ENCODE measurements at places on chromosomes 4 and X.

DNA sequence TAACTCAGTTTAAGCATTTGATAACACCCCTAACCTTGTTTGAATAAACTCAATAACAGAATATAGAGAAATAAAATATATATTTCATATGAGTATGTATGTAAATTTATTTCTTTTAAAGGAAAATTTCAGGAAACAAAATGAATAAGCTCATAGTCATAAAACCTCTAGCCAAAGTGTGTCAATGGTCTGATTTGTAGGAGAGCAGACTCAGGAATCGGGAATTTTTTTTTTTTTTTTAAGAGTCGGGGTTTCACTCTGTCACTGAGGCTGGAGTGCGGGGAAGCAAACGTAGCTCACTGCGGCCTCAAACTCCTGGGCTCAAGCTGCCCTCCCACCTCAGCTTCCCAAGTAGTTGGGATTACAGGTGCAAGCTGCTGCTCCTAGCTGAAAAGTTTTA lies 2.4 kb downstream of the PKD2 start:
- no peak for DNase-seq

DNA sequence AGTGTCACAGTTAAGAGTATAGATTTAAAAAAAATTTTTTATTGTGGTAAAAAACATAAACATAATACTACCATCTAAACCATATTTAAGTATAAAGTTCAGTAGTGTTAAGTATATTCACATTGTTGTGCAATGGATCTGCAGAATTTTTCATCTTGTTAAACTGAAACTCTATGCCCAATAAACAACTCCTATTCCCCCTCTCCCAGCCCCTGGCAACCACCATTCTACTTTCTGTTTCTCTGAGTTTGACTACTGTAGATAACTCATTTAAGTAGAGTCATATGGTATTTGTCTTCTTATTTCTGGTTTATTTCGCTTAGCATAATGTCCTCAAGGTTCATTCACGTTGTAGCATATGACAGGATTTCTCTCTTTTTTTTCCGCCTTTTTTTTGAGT lies 112.4 kb downstream of the PTTG2 start:
- DNase-seq = no peak

GRCh38 chr4:124032035-124032434 lies 635.4 kb downstream of the SPRY1 start:
- no peak for DNase-seq

- DNase-seq = no peak
These were observed 25.2 kb downstream of the LEF1 start for GRCh38 chr4:108143515-108143914.

GRCh38 chr4:8316911-8317351 lies 47.4 kb downstream of the HTRA3 start:
- DNase-seq = no peak

DNA sequence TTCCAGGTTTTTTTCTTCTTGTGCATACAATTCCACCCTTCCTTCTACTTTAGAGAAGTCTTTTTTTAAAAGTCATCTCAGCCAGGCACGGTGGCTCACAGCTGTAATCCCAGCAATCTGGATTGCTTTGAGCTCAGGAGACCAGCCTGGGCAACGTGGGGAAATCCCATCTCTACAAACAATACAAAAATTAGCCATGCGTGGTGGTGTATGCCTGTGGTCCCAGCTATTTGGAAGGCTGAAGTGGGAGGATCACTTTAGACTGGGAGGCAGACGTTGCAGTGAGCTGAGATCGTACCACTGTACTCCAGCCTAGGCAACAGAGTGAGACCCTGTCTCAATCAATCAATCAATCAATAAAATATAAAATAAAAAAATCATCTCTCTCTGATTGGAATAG lies 14.8 kb downstream of the ELOVL6 start:
- DNase-seq = no peak

DNA sequence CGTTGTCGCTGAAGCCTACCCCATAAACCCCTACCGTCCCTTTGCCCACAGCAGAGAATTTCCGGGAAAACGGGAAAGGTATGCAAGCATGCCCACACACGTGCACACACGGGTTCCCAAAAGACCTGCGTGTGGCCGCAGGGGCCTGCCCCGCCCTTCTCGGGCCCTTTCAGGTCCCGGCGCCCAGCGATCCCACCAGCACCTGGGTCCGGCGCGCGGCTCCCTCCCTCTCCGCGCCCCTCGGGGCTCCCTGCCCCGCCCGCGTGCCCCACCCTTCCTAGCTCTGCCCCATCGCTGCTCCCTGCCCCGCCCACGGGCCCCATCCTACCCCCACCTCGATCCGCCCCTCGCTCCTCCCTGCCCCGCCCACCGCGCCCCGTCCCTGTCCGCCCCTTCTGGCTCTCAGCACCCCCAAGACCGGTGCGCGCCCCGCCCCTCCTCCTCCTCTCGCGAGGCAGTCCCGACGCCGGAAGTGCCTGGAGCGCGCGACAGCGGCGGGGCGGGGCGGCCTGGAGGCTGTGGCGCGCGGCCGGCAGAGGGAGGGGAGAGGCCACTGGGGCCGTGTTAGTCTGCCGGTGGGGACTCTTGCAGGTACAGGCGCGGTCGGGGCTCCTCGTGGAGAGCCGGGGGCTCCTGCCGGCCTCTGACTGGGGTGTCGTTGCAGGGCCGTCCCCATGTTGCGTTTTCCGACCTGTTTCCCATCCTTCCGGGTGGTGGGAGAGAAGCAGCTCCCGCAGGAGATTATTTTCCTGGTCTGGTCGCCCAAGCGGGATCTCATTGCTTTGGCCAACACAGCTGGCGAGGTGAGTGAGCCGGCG lies at the start of gene ANAPC4:
Gene ANAPC4 (plus strand): TSS at position 510 of the 818 bp plus-strand sequence. CDS start 165 bp downstream, at position 675.
- peak; percentile 87 for DNase-seq

GRCh38 chr4:28754376-28754775 lies 1893.7 kb downstream of the STIM2 start:
- peak; percentile 8 for DNase-seq

GRCh38 chr4:154329939-154330338 lies 161.7 kb downstream of the DCHS2 start:
- no peak for DNase-seq

- DNase-seq = no peak
These were observed 712 bp downstream of the PNPLA4 start for GRCh38 chrX:7926501-7926900.

DNA sequence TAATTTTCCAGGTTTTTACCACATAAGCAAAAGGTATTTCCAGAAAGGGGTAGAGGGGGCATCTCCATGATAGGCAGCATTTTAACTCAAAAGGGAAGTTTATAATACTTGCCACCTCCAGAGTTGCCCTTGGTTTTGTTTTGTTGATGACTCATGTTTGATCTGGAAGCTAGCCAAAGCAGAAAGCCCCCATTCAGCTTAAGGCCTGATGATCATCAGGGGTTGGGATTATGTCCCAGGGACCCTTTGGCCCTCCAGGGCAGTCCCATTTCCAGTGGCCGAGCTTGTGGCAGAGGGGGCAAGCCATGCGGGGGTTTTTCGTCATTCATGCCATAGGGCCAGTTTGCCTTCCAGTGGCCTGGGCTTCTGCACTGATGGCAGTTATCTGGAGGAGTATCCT lies 143.0 kb upstream of the PLAC1 start:
- no peak for DNase-seq

- no peak for DNase-seq
These were observed 57.0 kb downstream of the GPC3 start for GRCh38 chrX:133928365-133928764.
